Pulmonary artery endothelial cell (primary cell): ENCODE measurements at places on chromosomes 1 and 21. TPM values are rescaled to one million over a fixed set of nuclear protein-coding genes. Genes with fewer than 3 reads are reported as not detected.
A peak's percentile ranks its signal among the peaks of the same experiment; 100 is the strongest.

Gene ERI3
- total RNA-seq = 40.0 and 43.9 TPM in 2 replicates

Gene SEC16B
- 0.53 and 0.85 TPM in 2 replicates for total RNA-seq

Gene CNKSR1
- total RNA-seq = not detected in 2 replicates

Gene MYBPH
- not detected in 2 replicates for total RNA-seq

Gene BRDT
- total RNA-seq = not detected in 2 replicates

DNA sequence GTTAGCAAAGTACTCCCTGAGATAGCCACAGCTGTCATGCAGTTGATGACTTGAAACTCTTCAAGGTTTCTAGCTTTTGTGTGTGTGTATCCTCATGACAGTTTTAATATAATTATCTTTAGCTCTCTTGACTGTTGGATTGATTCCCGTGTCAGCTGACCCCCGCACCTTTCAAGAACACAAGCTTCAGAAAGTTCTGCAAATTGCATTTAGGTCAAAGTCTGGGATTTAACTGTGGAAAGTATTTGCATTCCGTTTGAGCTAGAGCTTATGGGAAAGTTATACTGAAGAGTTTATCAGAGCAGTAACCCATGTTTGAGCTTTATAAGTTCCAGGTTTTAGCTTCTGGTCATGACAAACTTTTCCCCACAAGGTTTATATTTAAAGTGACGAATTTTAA, 380.1 kb upstream of the CHRM3 start:
- DNase-seq = no peak

DNA sequence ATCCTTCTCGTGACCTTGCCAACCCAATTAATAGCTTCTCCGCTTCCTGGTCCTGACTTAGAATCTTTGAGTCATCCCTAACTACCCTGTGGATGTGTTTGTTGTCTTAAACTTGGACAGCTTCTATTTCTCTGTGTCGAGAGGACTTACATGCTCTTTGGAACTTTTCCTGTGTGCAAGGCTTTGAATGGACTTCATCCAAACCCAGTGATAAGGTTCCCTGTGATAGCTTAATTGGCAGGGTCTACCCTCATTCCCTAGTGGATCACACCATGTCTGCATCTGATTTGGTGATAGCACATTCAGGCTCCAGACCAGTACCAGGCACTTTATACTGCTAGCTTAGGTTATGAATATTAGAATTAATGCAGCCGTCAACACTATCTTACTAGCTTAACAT, 378.2 kb upstream of the KAZN start:
- DNase-seq = no peak

DNA sequence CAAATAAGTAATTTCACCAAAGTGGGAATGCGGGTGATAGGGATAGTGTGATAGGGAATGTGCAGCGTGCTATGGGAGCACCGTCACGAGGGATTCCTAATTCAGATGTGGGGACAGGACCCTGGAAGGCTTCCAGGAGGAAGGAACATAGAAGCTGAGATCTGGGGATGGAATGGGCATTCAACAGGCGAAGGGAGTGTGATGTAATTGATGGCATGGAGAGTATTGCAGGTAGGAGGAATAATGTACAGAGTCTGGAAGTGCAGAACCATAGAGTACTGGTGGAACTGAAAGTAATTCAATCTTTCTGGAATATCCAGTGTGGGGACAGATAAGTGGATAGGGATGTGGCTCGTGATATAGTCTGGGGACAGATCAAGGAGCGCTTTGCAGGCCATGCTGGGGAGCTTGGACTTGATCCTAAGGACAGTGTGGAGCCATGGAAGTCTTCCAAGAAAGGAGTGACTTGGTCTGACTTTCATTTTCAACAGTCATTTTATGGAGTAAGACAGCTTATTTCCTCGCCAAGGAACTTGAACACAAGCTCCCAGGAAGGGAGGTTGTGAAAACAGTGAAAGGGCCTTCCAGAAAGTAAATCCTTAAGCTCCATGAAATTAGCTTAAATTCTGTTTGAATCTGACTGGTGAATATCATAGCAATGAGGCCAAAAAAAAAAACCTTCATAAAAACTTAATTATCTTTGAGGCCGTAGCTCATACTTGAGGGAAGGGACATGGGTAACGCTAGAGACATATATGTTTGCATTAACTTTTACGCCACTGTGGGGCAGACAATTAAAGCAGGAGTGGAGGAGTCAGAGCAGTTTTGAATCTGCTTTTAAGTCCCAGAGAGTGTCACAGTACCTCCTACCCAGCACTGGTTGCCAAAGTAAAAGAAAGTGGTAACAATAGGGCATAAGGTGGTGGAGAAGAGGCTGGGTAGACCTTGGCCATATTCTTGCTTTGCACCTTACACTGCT, 55.8 kb downstream of the ROR1 start:
- DNase-seq = no peak

DNA sequence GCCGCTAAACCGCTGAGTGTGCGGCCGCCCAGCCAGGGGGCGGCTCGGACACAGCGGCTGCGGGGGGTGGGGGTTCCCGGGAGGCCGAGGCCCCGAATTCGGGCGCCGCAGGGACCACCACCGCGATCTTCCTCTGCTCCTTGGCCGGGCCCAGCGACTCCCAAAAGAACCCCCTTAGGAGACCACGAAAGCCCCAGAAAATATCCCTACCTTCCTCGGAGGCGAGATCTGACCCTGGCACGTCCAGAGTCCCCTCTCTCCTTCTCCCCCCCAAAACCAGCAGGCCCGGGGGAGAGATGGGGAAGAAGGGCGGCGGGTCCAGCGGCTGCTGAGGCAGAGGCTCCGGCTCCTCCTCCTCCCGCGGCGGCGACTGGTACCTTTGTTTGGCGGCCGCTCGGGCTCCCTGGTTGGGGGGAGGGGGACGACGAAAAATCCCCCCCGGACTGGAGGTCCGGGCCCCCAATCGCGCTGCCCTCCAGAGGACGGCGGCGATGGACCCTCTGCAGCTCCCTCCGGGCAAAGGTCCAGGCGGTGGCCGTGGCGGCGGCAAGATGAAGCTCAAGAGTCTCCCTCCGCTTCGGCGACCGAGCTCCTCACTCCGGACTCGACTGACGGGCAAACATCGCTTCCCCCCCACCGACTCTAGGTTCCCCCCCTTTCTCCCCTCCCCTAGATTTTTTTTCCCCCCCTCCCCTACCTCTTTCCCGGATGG, at the start of gene ARID4B:
ARID4B (minus strand) TSS at position 621 of the 712 bp plus-strand sequence. CDS start 1,260 bp downstream, outside the sequence.
- DNase-seq = no peak

DNA sequence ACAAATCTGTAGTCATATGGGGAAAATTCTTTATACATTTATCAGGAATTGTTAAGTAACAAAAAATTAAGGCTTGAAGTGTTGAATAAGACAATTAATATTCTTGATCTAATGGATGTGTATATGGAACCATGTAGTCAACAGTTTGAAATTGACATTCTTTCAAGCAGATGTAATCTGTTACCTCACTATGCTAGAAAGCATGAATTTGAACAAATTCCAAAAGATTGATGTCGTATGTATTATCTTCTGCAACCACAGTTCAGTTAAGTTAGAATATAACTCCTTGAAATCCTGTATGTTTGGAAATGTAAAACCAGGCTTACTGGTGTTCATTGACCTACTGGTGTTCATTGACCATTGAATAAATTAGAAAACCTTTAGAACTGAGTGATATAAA, 16.1 kb downstream of the CCDC18 start:
- no peak for DNase-seq

GRCh38 chr1:30311749-30312148, 411.6 kb downstream of the MATN1 start:
- DNase-seq = no peak

DNA sequence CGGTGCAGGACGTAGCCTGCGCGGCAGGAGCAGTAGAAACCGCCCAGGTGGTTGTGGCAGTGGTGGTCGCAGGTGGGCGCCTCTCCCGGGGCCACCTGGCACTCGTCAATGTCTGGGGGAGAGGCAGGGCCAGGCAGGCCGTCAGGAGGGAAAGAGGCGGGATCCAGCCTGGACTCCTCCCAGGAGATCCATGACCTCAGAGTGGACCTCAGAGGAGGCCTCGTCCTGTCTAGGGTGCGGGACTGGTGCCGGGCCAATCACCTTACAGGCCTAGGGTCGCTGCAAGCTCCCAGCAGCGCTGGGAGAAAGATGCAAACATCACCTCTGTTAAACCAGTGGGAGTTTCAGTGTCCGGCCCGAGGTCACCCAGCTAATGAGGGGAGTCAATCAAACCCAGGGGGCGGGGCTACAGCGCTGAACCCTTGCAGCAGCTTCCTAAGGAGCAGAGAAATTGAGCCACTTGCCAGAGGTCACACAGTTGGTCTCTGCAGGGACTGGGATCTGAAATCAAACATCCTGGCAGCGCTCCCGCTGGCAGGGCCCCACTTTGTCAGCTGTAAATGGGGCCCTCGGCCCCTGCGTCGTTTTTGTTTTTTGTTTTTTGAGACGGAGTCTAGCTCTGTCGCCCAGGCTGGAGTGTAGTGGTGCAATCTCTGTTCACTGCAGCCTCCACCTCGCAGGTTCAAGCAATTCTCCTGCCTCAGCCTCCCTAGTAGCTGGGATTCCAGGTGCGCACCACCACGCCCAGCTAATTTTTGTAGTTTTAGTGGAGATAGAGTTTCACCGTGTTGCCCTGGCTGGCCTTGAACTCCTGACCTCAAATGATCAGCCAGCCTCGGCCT, 1.4 kb downstream of the MASP2 start:
- no peak for DNase-seq

DNA sequence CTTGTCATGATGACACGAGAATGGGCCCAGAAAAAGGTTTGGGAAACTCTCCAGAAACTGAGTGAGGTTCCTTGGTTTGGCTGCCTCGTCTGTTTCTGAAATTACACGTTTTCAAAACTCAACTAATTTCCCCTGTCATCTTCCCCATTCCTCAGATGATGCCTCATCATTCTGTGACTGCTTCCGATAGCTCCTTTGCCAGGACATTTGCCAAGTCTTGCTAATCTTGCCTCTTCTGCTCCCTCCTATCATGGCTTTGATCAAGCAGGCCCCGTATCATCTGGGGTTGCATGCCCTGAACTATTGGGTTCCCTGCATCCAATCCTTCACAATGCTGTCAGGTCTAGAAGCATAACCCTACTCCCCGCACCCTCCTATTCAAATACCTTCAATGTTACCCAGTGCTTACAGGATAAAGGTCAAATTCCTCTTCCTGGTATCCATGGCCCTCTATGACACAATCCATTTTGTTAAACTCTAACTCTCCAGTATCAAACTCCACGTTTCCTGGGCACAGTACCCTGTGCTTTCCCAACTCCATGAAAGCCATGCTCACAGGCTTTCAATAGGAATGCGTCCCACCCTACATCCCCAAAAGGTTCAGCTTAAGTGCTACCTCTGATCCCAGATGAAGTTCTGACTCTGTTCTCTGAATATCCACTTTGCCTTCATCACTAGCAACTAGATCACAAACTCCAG, 22.2 kb upstream of the TMEM200B start:
- no peak for DNase-seq

GRCh38 chr1:28056129-28056925, 32.1 kb downstream of the EYA3 start:
- DNase-seq = no peak

DNA sequence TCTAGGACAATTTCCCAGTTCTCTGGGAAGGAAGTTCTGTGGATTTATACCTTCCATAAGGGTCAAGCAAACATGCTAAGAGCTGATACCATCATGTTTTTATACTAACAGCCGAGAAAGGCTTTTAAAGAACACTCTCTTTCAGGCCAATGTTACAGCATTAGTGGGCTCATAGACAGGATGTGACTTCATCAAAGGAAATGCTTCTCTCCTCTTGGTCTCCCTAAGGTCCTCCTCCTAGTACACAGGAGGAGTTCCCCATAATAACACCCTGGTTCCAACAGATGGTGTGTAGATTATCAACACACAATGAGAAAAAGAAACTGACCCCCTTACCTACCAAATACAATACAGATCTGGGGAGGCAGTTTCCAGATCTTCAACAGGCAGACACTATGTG, 26.7 kb upstream of the GLIS1 start:
- DNase-seq = peak; percentile 68

DNA sequence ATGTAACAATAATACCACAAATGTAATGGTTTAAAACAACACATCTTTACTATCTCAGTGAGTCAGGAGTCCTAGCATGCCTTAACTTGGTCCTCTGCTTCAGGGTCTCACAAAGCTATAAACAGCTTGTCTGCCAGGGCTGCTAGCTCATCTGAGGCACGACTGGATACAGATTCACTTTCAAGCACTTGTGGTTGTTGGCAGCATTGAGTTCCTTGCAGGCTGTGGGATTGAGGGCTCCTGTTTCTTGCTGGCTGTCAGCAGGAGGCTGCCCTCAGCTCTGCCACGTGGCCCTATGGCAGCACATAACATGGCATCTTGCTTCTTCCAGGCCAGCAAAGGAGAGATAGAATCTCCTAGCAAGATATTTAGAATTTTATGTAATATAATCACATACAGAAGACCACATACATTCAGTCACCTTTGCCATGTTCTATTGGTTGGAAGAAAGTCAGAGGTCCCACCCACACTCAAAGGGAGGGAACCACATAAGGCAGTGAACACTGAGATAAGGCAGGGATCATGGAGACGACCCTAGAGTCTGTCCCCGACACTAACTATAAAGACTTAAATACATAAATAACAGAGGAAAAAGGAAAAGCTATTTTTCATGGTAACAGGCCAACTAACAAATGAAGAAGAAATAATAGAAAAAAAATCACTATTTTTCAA, 18.9 kb upstream of the IPP start:
- DNase-seq = no peak

- no peak for DNase-seq
These were observed 2.9 kb upstream of the CSRP1 start for GRCh38 chr1:201509601-201510374.

DNA sequence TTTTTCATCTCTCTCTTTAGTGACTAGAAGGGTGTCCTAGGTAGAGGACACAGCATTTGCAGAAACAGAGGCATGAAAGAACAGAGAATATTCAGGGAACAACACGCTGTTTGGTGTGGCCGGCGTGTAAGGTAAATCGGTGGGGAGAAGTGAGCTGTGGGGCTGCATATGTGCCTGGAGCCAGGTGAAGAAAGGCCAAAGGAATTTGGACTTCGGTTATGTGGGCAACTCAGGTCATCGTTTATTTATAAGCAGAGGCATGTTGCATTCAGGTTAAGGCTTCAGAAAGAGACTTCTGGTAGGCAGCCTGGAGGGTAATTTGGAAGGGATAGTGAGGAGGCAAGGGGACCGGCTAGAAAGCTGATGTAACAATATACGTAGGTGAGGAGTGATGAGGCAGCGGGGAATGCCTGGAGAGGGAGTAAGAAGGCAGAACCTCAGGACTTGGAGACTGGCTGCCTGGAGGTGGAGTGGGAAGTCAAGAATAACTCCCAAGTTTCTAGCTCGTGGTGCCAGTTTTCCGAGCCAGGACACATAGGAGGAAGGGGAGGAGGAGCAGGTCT, 64.1 kb upstream of the ACOT11 start:
- DNase-seq = no peak

GRCh38 chr1:48853006-48853405, 76.3 kb upstream of the BEND5 start:
- no peak for DNase-seq

- DNase-seq = no peak
These were observed 159.7 kb downstream of the DISP1 start for GRCh38 chr1:222974496-222974895.
